ENCODE measurements at places on chromosomes 1 and 21. TPM values are rescaled to one million over a fixed set of nuclear protein-coding genes. Genes with fewer than 3 reads are reported as not detected.

The SAMD11 gene
- total RNA-seq, result 59.8 TPM

The MCOLN2 gene
- total RNA-seq, result 9.6 TPM

The SSX2IP gene
- 41.3 TPM for total RNA-seq

- DNase-seq, result peak; percentile 58
Measured at GRCh38 chr1:241391926-241392710, 35.1 kb upstream of the RGS7 start.

GRCh38 chr1:172268237-172268636 lies 152.2 kb upstream of the C1orf105 start:
- DNase-seq, result no peak

DNA sequence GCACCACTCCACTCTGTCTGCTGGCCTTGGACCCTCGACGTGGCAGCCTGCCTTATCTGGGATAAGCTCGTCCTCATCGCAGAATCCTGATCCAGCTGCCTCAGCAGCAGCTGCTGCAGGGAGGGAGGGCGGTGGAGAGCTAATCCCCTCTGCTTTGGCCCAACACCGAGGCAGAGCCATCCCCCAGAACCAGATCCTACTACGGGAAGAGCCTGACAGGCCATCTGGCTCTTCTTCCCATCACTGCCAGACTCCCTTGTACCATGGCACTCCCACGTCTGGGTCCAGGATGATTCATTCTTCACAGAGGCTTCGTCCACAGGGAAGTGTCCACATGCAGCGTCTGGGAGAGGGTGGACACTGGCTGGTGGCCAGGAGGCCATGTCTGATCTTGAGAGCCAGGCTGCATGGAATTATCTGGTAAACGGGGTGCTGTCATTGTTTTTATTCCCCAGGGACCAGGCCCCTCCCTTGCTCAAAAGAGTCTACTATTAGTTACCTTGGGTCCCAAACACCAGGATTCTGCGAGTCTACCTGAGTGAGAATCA lies 14.6 kb upstream of the PKP1 start:
- DNase-seq, result peak; percentile 87

DNA sequence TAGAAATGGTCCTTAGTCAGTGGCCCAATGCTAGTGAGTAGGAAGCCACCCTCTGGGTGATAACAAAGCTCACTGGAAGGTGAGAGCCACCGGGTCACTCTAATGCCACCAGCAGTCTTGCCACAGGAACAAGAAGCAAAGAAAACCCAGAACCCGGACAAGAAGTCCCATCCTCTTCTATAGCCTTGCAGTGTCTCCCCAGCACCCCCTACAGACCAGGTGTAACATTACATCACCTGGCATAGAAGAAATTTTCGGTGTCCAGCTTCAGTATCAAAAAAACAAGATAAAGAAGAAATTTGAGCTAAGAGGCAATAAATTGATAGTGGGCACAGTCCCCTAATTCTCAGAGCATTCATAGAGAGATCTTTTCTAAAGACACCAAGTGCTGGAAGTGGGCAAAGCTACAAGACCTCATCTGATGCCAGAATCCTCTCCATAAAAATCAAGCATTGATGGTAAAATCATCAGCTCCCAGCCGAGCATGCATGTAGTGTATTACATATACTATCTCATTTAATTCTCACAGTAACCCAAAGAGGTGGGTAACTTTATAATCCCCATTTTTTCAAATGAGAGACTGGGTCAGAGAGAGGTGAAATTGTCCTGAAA lies 491.0 kb downstream of the MATN1 start:
- no peak for DNase-seq

- DNase-seq, result no peak
Measured at GRCh38 chr1:161364332-161364731, 3.3 kb downstream of the CFAP126 start.

- peak; percentile 50 for DNase-seq
Measured at GRCh38 chr1:79041666-79042065, 35.1 kb upstream of the ADGRL4 start.

All from M059J (cell line).